NB4 (cell line): ENCODE measurements at places on chromosomes 2 and 18.
A peak's percentile ranks its signal among the peaks of the same experiment; 100 is the strongest.

DNA sequence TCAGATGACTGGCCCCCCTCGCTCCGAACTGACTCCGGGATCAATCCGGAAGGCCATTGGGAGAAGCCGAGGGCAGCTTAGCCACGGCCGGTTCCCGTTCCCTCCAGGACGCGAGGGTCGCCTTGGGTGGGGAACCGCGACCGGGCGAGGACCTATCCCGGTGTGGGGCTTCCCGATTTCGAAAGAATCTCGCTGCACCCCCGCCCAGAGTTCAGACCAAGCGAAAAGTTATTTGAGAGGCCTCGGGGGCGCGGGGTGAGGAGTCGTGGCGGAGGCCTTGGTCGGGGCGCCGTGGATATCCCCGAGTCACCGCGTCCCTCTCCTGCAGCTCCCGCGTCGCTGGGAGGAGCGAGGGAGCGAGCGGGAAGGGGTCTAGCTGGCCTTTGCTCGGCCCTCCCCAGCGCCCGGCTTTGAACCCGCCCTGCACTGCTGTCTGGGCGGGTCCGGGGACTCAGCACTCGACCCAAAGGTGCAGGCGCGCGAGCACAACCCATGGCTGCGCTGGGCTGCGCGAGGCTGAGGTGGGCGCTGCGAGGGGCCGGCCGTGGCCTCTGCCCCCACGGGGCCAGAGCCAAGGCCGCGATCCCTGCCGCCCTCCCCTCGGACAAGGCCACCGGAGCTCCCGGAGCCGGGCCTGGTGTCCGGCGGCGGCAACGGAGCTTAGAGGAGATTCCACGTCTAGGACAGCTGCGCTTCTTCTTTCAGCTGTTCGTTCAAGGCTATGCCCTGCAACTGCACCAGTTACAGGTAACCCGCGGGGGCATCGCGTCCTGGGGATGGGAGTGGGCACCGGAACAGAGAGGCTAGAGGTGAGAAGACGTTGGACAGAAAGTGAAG is at the start of gene CYP27A1:
CYP27A1 (plus strand) TSS at position 457 of the 837 bp plus-strand sequence; CDS start at position 493, 36 bp downstream.
- DNase-seq = no peak

GRCh38 chr18:65587491-65587890 is 163.3 kb upstream of the CDH7 start:
- no peak for DNase-seq

- peak; percentile 38 for DNase-seq
Measured at GRCh38 chr2:65320042-65320725, 92.6 kb downstream of the ACTR2 start.

GRCh38 chr18:38695559-38696280 is 1130.1 kb upstream of the CELF4 start:
- DNase-seq = peak; percentile 8

- no peak for DNase-seq
Measured at GRCh38 chr18:52344881-52345280, 4.9 kb downstream of the DCC start.

DNA sequence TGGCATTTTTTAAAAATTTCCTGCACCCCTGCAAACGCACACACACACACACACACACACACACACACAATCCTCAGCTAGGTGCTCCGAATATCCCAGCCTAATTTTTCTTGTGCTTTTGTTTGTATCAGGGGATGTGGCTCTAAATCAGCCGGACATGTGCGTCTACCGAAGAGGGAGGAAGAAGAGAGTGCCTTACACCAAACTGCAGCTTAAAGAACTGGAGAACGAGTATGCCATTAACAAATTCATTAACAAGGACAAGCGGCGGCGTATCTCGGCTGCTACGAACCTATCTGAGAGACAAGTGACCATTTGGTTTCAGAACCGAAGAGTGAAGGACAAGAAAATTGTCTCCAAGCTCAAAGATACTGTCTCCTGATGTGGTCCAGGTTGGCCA is 1.8 kb downstream of the HOXD13 start:
- peak; percentile 52 for DNase-seq

- DNase-seq = no peak
Measured at GRCh38 chr2:120854014-120854620, 118.4 kb downstream of the GLI2 start.
